Glutamatergic neuron (in vitro differentiated cells): ENCODE measurements at places on chromosomes 7 and 10.

- H3K4me1 ChIP-seq = peaks cover under 1% of the 10 kb centered on the region
- no peak for DNase-seq
- H3K27me3 ChIP-seq = no peaks in the 10 kb centered on the region
- no peak overlapping the region for H3K4me3 ChIP-seq
Observed at GRCh38 chr7:41837916-41838315, 135.0 kb upstream of the INHBA start.

DNA sequence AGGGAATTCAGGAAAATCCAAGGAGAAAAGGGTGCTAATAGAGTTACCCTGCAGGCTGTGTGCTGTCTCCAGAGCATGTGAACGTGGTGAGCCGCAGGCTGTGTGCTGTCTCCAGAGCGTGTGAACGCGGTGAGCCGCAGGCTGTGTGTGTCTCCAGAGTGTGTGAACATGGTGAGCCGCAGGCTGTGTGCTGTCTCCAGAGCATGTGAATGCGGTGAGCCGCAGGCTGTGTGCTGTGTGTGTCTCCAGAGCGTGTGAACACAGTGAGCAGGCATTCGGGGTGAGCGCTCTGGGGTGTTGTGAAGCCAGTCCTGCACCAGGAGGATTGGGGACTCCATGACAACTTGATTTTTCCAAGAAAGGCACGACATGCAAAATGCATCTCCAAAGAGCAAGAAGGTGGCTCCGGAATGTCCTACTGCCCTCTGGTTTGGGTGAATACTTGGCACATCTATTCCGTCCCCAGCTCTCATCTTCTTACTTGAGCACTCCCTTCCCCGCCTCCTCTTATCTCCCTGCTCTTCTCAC is 407.9 kb upstream of the SHH start:
- no peak overlapping the region for H3K27ac ChIP-seq
- H3K27me3 ChIP-seq = peaks cover 1% of the 10 kb centered on the region
- no peaks in the 10 kb centered on the region for H3K4me1 ChIP-seq
- no peaks in the 10 kb centered on the region for H3K36me3 ChIP-seq
- DNase-seq = no peak

DNA sequence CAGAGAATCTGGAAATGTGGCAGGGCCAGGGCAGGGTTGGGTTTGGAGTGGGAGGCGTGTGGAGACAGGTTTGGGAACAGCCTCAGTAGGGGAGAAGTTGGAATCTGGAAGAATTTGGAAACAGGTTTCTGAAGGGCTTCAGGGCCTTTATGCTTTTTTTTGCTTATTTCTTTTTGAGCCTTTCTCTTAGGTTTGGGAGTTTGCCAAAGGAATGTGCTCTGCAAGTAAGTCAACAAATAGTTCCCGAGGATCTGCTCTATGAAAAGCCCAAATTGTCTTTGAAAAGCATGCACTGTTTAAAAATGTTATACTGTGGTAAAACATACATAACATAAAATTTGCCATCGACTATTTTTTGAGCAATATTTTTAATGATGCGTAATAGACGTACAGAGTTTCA is 86.7 kb upstream of the ADRB1 start:
- no peak for DNase-seq
- H3K36me3 ChIP-seq = no peaks in the 10 kb centered on the region
- H3K4me1 ChIP-seq = no peaks in the 10 kb centered on the region
- H3K4me3 ChIP-seq = no peak overlapping the region

DNA sequence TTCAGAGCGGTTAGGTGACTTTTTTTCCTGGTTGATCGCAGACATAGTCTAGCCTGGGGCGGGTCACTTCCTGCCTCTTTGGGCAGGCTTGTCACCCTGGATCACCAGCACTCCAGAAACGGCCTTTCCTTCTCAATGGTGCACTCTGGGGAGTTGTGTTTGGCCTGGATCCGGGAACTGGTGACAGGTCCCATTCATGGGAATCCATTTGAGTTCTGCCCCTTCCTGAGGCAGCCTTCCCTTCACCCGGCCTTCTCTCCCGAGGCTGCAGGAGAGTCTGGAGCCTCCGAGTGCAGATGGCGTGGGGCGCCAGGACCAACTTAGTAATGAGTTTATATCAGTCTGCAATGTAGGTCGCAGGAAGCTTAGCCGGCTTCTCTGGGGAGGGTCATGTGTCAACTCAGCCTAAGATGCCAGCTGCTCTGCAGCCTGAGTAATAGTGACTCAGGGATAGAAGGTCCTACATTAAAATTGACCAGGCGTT is 54.2 kb downstream of the TACR2 start:
- peak overlapping the region; percentile 90 for H3K27ac ChIP-seq
- H3K36me3 ChIP-seq = peaks cover 8% of the 10 kb centered on the region
- peaks cover 53% of the 10 kb centered on the region for H3K4me1 ChIP-seq
- H3K27me3 ChIP-seq = peaks cover 14% of the 10 kb centered on the region
